Activated CD8-positive, alpha-beta T cell treated with anti-CD3 and anti-CD28 coated beads for 36 hours (primary cell): ENCODE measurements at places on chromosomes 4 and X. TPM values are rescaled to one million over a fixed set of nuclear protein-coding genes. Genes with fewer than 3 reads are reported as not detected.

The IL2 gene
- 8.9 TPM for total RNA-seq

The AFF1 gene
- 45.4 TPM for total RNA-seq

The MTTP gene
- 0.59 TPM for total RNA-seq

The PCYT1B gene
- 0.36 TPM for total RNA-seq

The SHISA3 gene
- not detected for total RNA-seq

The TLR10 gene
- total RNA-seq = 0.22 TPM

The SAGE1 gene
- not detected for total RNA-seq

The GPR34 gene
- total RNA-seq = 0.65 TPM

The CT45A5 gene
- total RNA-seq = not detected

The KLHL4 gene
- total RNA-seq = not detected

The GUCY1A1 gene
- 0.09 TPM for total RNA-seq

The VSIG4 gene
- not detected for total RNA-seq

The POF1B gene
- total RNA-seq = not detected

The JADE3 gene
- total RNA-seq = 0.51 TPM

The CPZ gene
- total RNA-seq = not detected

The RXFP1 gene
- total RNA-seq = not detected

The DMD gene
- 0.27 TPM for total RNA-seq

The PAGE5 gene
- not detected for total RNA-seq

The AREG gene
- 0.99 TPM for total RNA-seq

The UGT2A1 gene
- total RNA-seq = not detected

The CT45A1 gene
- not detected for total RNA-seq

The DCLK2 gene
- total RNA-seq = not detected

The ATP11C gene
- total RNA-seq = 27.0 TPM

The SPINK2 gene
- 0.81 TPM for total RNA-seq

The ODAM gene
- total RNA-seq = not detected

The GPRIN3 gene
- 10.6 TPM for total RNA-seq

The HUWE1 gene
- 384 TPM for total RNA-seq
